ENCODE measurements at places on chromosomes 4 and X.

DNA sequence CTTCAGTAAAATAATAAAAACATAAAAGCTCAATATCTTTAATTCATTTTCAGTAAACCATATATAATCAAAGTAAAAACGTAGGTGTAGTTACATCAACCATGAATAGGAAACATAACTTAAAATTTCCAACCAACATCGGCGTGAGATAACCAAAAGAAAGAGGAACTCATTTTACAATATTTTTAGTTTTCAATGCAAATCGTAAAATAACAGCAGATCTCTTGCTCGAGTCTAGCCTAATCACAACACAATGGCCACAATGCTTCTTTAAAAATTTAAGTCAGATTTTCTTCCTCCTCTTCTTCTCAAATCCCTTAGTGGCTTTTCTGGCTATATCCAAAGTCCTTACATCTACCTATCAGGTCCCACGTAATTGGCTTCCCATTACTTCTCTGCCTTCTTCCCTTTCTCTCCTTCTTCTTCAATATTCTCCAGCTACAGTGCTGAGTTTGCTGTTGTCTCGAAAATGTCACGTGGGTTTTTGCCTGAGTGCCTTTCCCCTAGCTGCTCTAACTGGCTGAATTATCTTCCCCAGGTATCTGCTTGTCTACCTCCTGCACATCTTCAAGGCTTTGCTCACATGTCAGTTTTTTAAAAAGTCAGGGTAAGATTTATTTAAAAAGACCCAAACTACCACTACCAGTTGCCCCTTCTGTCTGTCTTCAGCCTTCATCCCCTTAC is 90.9 kb upstream of the BANK1 start:
- no peak for DNase-seq

DNA sequence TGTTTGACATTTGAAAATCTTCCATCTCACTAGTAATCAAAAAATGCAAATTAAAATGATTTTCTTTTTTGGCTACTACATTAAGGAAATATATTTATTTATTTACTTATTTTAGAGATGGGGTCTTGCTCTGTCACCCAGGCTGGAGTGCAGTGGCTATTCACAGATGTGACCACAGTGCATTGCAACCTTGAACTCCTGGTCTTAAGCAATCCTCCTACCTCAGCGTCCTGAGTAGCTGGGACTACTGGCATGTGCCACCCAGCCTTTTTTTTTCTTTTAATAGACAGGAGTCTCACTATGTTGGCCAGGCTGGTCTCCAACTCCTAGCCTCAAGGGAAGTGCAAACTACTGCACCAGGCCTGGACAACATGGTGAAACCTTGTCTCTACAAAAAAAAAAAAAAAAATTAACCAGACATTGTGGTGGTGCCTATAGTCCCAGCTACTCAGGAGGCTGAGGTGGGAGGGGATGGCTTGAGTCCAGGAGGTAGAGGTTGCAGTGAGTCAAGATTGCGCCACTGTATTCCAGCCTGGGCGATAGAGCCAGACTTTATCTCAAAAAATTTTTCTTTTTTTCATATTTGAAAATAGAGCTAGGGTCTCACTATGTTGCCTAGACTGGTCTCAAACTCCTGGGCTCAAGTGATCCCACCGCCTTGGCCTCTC is 4.4 kb upstream of the SMIM14 start:
- no peak for DNase-seq

DNA sequence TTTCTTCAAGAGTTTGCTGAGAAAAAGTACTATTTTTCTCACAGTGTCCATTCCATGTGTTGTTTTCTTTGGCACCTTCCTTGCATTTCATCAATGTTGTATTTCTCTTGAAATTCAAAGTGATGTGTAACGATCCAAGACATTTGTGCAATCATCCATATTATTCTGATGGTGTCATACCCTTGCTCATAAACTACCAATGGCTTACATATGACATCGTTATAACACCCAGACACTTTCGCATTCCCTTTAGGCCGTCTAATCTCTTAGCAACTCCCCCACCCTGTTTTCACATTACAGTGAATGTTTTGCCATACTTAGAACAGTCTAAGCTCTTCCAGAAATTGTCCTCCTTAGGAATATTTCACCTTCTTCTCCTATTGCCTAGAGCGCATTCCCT is 1779.0 kb downstream of the PCDH7 start:
- DNase-seq: no peak

- no peak for DNase-seq
These were observed 23.1 kb downstream of the TMEM184C start for GRCh38 chr4:147640331-147640730.

DNA sequence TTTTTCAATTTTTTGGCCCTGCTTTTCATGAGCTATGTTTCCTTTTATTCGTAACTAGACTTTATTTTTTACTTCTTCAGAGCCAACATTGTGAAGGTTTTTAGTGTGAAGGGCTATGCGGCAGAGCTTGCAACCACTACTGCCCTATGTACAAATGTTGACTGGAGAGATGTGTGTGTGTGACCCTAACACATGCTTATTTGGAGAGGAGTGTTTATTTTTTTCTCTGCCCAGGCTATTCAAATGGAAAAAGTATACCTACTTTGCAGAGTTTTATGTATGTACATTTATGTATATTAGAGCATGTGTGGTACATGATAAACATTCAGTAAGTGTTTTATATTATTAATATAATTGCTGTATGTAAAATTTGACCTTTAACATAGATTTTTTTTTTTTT is 86.5 kb downstream of the WWC2 start:
- no peak for DNase-seq

- no peak for DNase-seq
These were observed 35.6 kb upstream of the MAGEA8 start for GRCh38 chrX:149845385-149845784.

GRCh38 chrX:64093761-64094160 is 111.7 kb downstream of the AMER1 start:
- DNase-seq: no peak

DNA sequence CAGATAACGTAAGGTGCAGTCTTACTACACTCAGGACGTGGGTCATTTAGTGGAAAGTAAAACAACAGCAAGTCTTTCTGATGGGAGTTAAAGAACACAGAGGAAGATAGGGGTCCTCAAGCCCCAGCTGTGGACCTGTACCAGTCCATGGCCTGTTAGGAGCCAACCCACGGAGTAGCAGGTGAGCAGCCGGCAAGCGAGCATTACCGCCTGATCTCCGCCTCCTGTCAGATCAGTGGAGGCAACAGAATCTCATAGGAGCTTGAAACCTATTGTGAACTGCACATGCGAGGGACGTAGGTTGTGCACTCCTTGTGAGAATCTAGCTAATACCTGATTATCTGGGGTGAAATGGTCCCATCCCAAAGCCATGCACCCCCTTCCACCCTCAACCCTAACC is 1180.8 kb downstream of the FSTL5 start:
- no peak for DNase-seq

DNA sequence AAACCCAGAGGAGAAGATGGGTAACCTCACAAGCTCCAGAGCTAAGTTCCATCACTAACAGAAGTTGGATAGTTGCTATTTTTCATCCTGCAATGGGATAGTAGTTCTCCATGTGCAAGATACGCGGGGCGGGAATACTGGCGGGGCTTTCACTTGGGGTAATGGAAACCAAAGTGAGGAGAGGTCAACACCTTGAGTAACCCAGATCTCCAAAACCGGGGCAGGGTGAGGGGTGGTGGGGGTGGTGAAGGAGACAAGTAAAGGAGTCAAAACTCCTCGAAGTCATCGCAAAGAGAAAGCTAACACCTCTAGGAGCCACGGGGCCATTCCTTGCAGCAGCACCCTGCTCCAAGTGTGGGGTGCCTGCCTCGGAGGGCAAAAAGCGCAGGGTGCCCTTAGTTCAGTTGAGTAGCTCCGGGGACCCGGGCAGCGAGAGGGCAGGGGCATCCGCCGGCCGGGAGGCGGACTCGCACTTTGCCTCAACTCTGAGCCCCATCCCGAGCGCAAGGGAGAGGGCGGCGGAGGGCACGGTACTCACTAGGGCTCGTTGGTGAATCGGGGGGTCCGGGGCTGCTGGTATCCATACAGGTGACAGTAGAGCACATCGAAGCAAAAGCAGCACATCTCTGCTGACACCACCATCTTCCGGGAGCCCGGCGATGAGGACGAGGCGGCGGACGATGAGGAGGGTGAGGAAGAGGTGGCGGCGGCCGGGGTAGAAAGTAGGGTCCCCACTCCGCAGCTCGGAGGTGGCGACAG is 645 bp downstream of the AMMECR1 start:
- DNase-seq: peak; percentile 6

- DNase-seq: no peak
These were observed 46.1 kb upstream of the CITED1 start for GRCh38 chrX:72351606-72352334.

GRCh38 chrX:149871433-149871832 is 9.6 kb upstream of the MAGEA8 start:
- no peak for DNase-seq

- no peak for DNase-seq
These were observed 2.9 kb upstream of the USP53 start for GRCh38 chr4:119209586-119209985.

DNA sequence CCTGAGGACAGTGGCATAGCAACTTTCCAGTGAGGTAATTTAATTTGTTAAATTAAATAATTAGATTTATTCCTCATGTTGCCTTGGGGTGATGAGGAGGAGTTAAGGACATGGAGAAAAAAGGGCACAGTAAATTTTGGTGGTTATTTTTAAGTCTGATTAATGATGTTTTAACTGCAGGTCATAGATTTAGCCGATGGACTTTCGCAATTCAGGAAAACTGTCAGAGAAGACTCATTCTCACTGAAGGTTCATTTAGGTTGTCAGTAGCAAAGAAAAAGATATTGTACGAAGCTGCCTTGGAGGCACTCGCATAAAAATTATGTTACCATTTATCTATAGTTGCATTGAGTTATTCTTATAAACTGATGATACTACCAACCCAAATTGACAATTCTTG is 164.2 kb upstream of the PITX2 start:
- DNase-seq: no peak

GRCh38 chr4:171621646-171622045 is 191.6 kb upstream of the GALNTL6 start:
- DNase-seq: no peak

- no peak for DNase-seq
These were observed 592.5 kb upstream of the GRIA3 start for GRCh38 chrX:122591546-122591945.

- no peak for DNase-seq
These were observed 46.0 kb upstream of the TMPRSS11E start for GRCh38 chr4:68401231-68401630.

DNA sequence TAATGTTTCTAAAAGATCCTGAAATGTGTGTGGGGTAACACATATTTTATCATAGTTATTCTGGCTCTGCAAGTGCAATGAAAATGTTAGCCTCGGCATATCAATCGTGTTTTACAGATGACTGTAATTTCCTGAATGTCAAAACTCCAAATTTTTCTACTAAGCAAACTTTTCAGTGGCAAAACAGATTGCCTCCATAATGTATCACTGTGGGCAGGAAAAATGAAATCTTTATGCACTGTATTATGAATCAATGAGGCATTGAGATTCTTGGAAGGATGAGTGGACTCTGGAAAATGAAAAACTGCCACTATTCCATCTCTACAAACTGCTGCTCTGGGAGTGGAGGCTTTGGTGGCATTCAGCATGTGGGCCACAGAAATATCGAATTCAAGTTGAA is 160.1 kb upstream of the MBNL3 start:
- DNase-seq: no peak

DNA sequence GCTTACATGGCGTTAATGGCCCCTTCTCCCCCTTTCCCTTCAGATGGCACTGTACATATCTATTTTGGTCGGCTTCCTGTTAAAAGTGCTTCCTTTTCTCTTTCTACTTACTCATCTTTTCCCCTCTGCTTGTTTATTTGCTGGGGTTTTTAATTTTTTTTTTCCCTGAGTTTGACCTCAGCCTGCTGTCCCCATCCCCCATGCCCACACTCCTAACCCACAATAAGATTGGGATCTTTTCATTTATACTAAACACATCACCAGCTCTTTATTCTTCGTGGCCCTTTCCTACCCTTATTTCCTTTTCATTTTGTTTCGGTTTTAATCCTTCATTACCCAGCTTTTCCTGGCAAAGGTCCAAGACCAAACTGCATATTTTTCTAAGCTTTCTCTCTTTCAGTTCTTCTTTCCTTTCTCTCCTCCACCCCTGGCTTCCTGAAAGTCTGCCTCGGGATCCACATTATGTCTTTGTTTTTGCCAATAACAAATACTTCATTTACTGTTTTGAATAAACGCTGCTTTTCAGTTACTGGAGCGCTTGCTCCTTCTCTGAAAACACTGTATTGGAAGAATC is 152.0 kb upstream of the USP9X start:
- no peak for DNase-seq

All from stimulated activated CD4-positive, alpha-beta T cell treated with anti-CD3 and anti-CD28 coated beads, Interleukin-1b, Interleukin-23, amount 100 ng/mL, for 48 hours (primary cell).